ENCODE measurements at places on chromosomes 4 and X.

GRCh38 chr4:57985161-57985560 lies 875.0 kb upstream of the IGFBP7 start:
- no peak for DNase-seq

DNA sequence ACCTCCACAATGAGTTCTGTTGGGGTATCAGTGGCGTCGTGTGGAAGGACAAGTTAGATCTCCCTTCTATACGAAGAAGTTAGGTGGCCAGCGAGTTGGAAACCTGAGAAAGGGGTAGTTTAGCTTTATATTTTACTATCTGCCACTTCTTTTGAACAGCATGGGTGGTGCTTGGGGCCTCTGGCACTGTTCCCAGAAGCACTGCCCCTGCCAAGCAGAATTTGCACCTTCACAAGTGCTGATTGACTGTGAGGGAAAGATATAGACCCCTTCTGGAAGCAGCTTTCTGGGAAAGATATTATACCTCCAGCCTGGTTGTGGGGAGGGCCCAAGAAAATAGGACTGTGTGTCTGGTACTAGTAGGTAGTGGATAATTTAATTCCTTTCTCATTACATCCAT lies 246.9 kb downstream of the FBXO8 start:
- no peak for DNase-seq

DNA sequence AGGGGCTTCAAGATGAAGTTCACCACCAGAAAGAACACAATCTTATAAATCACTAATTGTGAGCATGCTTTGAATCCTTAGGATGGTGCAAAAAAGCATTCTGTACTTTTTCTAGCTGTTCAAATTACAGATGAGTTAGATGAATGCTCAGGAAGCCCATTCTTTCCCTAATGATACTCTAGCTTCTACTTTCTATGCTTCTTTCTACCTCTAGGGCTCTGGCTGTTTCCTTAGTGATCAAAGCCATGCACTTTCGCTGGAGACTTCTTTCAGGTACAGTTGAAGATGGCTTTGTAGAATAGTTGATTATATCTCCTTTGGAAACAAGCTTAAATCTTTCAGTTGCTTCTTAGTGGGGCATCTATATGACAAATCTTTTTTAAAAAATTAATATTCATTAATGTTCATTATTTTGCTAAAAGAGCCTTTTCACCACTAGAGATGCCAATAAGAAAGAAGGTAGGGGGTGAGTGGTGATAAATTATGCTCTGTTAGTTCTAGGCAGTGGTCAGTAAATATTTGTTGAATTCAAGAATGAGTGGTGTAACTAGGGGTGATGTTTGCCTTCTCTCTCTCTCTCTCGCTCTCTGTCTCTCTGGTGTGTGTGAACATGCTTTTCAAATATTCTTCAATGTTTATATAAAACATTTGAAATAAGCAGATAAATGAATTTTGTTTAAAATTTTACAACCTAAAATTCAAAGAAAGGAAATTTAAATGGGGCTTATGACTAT lies 169.4 kb downstream of the GLUD2 start:
- no peak for DNase-seq

GRCh38 chr4:169906104-169906503 lies 120.1 kb downstream of the MFAP3L start:
- no peak for DNase-seq

DNA sequence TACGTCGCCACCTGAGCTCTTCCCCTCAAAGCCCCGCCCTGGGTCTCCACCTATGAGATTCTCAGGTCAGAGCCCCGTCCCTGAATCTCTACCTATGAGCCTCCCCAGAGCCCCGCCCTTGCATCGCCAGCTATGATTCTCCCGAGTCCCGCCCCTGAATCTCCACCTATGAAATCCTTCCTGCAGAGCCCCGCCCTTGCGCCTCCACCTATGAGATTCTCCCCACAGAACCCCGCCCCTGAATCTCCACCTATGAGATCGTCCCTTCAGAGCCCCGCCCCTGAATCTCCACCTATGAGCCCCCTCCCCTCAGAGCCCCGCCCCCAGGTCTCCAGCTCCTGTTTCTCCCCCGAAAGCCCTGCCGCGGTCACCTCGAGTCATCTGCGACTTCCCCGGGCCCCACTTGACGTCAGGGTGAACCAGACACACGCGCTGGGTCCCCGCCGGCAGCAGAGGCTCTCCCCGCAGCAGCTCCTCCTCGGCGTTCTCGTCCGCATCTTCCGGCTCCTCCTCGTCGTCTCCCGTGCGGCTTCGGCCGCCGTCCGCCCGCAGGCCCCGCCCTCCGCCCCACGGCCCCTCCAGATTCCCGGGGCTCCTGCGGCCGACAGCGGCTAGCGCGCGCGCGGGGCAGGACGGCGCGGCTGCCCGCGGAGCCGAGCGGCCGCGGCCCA lies 393 bp downstream of the GTPBP6 start:
- peak; percentile 94 for DNase-seq

GRCh38 chr4:117135634-117136354 lies 50.4 kb upstream of the TRAM1L1 start:
- no peak for DNase-seq

DNA sequence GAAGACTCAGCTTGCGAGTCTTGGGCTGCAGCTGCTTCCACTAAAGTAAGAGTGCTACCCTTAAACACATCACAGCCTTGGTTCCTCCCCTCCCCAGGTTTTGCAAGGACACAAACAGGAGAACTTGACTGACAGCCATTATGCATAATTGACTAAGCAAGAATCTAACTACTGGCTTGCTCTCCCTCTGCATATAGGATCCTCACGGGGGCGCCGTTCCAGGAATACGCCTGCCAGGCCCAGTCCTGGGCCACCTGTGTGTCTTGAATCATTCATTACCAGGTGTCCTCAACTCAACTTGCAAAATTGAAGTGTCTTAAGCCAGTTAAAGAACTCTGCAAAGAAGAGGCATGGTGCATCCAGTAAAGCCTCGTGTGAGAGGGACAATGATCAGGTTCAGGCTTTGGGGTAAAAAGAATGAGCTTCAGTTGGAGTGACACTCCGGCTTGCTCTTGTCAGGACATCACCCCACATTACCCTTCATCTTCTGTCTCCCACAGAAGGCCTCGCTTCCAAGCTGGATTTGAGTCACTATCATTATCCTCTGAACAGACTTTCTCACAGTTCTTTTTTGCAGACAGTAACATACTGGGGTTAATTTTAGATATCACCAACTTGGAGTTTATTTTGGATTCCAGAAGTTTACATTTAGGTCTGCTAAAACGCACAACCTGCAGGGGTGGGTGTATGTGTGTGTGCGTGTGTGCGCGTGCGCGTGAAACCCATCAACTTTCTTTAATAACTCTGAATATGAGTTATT lies 273.5 kb upstream of the HS3ST1 start:
- DNase-seq: no peak

DNA sequence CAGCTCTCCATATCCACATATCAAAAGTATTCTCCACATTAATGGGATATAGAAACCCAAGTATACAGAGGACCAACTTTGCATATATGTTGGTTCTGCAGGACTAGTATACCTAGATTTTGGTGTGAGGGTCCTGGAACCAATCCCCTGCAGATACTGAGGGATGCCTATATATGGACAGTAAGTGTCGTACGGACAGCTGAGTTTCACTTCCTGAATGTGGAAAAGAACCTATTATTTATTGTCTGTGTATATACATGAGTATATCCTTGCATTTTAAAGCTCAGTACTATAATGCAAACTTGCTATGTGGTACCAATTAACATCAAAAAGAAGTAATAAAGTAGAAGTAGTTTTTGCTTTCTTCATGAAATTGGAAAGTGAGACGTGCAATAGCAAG lies 101.9 kb downstream of the FBXW7 start:
- DNase-seq: no peak

GRCh38 chr4:136810626-136811025 lies 721.7 kb downstream of the PCDH18 start:
- DNase-seq: no peak

DNA sequence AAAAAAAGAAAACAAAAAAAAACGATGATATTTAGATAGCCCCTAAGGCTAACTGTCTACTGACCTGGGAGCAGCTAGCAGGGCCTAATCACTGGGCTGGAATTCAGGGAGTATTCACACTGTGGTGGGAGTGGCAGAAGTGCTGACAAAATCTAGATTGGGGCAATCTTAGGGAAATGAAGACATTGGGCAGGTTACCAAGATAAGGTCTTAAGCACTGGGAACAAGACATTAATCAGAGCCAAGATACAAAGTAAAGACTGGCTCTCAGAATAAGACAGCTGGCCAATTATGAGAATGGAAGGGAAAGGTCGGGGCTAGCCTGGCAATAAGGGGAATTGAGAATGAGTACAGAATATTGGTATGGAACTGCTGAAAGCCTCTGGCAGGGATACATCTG lies 100.2 kb upstream of the GRIA3 start:
- DNase-seq: no peak

DNA sequence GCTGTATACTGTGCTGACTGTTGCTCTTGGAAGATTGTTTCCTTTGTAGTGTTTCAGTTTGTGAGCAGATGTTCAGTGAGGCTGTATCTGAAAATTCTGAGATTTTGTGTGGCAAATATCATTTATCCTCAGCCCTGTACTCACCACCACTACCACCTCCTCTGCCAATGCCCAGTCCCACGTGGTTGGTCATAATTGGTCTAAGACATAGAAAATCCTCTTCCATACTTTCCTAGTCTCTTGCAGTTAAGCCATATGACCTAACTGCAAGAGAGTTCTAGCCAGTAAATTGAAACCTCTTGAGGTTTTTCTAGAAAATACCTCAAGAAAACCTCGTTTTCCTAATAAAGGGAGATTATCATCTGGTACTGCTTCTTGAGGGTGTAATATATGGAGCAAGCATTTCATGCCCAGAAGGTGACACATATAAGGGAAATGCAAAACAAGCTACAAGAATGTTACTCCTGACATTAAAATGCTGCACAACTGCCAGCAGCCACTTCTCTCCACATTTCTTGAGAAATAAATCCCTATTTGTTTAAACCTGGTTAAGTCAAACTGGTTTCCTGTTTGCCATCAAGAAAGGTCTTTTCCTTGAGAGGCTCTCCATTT lies 32.8 kb downstream of the ABCE1 start:
- no peak for DNase-seq

DNA sequence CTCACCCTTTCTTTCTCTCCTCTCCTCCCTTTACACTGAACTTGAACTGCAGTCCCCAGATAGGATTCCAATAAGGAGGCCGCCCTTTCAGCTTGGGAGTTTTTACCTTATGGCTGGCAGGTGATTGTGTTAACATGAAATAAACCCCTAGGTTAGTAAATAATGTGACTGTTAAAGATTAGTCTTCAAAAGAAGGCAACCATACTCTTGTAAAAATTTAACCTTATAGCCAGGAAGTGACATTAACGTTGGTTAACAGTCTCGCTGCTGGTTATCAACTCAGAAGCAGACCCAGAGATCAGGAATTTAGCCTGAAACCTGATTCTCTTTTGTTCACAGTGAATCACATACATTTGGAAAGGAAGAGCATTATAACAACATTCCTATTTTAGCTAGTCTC lies 15.2 kb downstream of the FHDC1 start:
- DNase-seq: no peak

- DNase-seq: no peak
Observed at GRCh38 chrX:139299309-139299708, 231.2 kb upstream of the F9 start.

- DNase-seq: no peak
Observed at GRCh38 chr4:102535398-102536082, 34.4 kb downstream of the NFKB1 start.

GRCh38 chr4:156456830-156457229 lies 503.2 kb upstream of the CTSO start:
- DNase-seq: no peak

GRCh38 chrX:14616301-14616700 lies 87.0 kb downstream of the GLRA2 start:
- no peak for DNase-seq

GRCh38 chrX:149504226-149504914 lies 736 bp downstream of the IDS start:
- DNase-seq: no peak

DNA sequence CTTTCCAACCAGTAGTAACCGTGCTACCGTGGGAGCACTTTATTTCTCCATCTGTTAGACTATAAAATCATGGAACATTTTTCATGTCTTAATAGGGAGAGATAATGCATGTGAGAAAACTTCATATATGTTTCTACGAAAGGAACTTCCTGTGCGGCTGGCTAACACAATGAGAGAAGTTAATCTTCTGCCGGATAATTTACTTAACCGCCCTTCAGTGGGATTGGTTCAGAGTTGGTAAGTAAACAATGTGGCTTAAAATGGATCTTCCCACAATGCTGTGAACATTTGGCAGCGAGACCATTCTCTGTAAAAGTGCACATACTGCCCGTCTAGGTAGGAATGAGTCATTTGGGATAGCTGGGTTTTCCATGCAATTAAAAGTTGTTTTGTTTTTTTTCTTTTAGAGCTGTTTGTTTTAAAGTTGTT lies 29.6 kb downstream of the PDK3 start:
- no peak for DNase-seq

DNA sequence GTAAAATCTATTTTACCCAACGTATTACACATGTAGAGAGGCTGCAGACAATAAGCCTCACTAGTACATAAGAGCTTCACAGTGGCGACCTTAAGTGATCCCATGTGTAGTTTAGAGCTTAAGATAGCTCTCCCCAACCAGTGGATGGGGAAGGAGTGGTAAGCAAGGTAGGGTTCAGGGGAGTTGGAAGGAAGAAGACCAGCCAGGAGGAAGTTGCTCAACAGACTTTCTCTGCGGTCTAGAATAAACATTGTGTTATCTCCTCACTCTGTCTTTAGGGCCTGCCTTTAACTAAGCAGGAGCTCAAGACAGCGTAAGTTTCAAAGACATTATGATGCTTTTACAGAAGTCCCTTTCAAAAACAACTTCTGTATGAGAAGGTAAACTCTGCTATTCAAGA lies 16.8 kb downstream of the MEPE start:
- no peak for DNase-seq

GRCh38 chr4:163495900-163496299 lies 1.4 kb downstream of the TMA16 start:
- no peak for DNase-seq

GRCh38 chr4:6727081-6727942 lies 11.3 kb downstream of the BLOC1S4 start:
- DNase-seq: no peak

DNA sequence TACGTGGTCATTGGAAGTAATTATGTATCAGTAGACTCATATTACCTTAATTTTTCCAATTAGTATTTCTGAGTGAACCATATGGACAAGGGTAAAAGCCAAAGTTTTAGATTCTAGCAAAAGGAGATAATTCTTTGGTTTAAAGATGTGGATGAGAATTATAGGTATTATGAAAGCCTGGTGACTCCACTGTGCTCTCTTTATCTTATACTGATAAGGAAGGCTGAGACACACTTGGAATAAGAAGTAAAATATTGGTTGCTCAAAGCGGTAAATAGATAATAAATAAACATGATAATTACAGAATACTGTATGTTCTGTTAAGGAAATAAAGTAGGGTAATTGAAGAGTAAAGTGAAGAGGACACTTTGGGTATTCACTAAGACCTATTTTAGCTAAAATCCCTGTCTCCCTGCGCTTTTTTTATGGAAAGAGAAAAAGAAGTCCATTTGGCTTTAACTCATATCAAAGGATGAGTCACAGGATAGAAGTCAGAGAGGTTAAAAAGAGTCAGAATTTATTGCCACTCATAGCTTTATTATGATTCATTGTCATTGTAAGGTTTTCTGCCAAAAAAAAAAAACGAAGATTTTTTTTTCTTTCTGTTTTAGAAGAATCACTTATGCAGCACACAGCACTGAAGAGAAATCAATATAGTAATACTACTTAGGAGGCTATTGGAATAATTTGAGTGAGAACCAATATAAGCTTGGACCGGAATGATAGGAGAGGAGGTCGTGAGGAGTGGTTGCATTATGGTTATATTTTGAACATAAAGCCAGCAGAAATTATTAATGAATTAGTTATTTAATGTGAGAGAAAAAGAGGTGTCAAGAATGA lies 2463.1 kb downstream of the ARAP2 start:
- DNase-seq: no peak
